ENCODE measurements at places on chromosomes 2 and 18.

GRCh38 chr2:185242462-185242861 is 496.1 kb upstream of the FSIP2 start:
- no peak for DNase-seq

GRCh38 chr2:186637497-186637800 is 47.6 kb downstream of the ITGAV start:
- DNase-seq, result no peak

GRCh38 chr18:7775128-7775527 is 208.0 kb downstream of the PTPRM start:
- DNase-seq, result no peak

DNA sequence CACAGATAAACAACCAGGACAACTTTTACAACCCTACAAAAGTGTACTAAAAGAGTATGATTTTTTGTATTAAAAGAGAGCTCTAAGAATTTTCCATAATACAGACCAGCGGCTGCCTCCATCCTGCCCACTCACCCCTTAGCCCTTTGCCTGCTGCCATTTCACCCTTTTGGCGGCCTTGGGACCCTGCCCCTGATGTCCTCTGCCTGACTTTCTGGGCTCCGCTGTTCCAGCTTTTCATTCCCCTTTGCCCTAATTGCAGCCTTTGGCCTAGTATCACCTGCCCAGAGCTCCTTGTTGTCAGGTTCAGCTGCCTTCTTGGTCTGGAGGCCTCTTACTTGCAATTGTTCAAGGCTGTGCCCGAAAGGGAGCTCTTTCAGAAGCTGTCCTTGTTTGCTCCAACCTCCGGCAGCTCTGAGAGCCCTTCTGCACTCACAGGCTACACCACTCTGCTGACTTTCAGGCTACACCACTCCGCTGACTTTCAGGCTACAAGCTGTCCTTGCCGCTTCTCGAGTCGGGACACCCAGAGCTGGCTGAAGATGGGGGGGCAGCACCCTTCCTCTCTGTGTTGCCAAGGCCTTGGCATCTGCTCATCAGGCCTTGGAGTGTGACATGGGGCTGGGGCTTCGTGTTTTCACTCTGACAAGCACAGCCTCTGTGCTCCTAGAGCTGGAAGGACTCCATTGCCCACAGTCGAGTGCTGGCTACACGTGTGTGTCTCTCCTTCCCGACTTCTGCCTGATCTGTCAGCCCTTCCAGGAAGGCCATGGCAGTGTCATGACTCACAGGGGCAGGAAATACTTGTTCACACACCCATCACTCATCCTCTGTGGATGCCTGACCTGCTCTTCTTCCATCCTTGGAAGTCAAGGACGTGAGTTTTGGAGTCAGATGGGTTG is 43.1 kb upstream of the HDAC4 start:
- DNase-seq, result no peak

DNA sequence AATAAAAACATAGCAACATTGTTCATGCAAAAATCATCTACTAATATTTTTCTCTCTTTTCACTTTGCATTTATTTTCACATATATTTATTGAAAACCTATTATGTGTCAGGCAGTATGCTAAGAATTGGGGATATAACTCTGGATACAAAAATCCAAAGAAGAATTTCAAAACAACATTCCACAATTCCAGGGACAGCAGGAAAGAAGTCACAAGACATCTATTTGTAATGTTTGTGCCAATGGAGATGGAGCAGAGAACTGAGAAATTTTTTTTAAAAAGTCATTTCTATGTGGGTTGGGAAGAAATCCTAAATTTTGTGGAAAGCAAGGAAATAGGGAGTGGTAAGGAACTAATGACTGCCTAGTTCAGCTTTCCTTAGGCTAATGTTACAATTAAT is 128.6 kb upstream of the TLK1 start:
- DNase-seq, result no peak

DNA sequence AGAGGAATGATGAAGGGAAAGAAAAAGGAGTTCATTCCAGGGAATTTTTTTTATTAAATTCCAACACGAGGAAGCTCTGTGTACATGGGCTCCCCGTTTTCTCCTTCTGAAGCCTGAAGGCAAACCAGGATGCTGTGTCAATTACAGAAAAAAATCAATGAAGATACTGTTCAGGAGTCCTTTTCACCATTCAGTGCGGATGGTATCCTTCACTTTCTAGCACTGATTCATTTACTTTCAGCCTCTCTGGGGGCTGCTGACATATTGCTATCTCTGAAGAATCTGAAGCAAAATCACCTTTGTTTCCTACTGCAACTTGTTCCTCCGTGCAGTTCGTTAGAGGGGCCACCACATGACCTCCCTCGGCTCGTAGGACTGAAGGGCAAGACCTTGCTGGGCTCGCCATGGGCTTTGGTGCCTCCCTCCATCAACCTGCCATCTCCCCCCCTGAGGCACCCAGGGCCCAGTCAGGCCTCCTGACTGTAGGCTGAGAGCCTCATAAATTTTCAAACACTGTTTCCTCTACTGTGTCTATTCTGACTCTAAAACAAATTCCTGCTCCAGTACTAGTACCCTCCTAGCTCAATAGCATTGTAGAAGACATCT is 25.5 kb upstream of the ST8SIA3 start:
- no peak for DNase-seq

- DNase-seq, result no peak
Observed at GRCh38 chr2:239307921-239308613, 92.8 kb downstream of the HDAC4 start.

GRCh38 chr2:162220368-162220767 is 22.9 kb downstream of the FAP start:
- no peak for DNase-seq

- no peak for DNase-seq
Observed at GRCh38 chr2:105890856-105891255, 146.1 kb downstream of the NCK2 start.

DNA sequence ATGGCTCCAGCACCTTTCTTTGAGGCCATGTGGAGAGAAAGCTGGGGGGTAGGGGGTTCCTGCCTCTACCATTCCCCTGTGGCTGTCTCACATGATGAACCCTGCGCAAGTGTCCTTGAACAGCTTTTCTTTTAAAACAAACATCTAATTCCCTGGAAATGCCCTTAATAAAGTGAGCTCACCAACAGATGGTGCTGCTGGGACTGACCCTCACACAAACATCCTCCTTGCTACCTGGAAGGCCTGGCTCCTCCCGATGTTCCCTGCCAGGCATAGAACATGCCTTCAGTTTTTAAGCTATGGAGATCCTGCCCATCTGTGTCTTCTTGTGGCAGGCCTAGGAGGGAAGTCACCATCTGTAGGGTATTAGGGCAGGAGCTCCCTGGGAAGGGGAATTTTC is 60.7 kb upstream of the GATA6 start:
- DNase-seq, result no peak

DNA sequence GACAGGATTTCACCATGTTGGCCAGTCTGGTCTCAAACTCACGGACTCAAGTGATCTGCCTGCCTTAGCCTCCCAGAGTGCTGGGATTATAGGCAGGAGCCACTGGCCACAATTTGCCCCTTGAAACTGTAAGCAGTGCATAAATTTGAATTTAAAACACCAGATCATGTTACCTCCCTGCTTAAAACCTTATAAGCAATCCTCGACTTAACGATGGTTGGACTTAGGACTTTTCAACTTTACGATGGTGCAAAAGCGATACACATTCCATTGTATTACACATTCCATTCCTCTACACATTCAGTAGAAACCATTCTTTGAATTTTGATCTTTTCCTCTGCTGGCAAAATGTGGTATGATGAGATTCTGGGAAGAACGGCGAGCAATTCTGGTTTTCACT is 23.2 kb upstream of the EFR3B start:
- DNase-seq, result no peak

DNA sequence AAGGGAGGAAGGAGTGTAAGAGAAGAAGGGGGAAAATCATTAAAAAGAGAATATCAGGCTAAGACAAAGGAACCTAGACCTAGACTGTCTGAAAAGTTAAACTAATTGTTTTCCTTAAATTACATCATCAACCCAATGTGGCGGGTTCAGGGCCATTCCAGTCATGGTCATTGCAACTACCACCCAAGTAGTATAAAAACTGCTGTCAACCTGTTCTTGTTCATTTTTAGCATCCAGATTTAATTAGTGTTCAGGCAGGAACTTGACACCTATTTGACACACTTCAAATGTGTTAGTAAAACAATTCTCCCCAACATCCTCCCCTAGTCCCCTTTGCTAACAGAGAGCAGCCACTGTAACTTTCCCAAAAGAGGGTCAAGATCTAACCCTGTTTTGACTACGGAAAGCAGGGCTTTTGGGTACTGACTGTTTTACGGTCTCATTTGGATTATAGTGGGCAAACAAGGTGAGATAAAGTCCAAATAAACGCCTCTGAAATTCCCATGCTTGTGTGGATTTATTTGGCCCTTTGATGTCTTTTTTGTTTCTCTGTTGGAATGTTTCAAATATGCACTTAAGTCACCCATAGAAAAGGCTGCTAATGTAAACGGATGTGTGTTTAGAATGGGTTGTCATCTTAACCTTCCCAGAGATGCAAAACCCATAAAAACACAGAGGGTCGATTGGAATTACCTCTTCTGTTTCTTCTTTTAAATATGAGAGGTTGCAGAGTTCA is 19.3 kb upstream of the TANC1 start:
- DNase-seq, result no peak

GRCh38 chr18:69584429-69584828 is 183.7 kb downstream of the DOK6 start:
- DNase-seq, result no peak

DNA sequence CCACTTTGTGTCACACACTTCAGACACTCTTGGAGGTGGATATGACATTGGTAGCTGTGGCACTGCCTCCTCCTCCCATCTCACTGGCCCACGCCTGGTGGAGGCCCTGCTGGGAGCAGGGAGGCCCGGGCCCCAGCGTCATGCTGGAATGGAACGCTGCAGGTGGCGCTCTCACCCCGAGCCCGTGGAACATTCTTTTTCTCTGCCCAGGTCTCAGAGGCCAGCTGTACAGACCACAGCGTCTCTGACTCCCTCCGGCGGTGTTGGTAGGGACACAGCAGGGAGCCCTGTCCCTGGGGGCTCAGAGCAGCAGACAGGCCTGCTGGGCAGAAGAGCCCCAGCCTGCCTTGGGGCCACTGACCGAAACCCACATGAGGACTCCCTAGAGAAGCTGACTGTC is 218.1 kb downstream of the TWIST2 start:
- no peak for DNase-seq

GRCh38 chr18:74862094-74862493 is 264.4 kb downstream of the ZNF407 start:
- no peak for DNase-seq

DNA sequence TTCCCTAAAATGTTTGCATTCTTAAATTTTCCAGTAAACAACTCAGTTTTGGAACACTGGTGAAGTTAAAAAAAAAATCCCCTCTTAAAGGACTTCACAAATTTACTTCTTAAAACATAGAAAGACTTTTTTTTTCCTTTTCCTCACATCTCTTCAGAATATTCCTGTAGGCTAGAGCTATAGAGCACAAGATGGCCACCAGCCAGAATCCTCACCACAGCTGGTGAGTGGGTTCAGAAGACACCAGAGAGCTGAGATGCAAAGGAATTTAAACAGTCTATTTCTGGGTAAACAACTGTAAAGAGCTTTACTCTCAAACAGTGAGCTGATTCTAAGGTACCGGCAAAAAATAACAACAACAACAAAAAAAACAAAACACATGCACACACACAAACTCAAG is 252.8 kb downstream of the LRP1B start:
- DNase-seq, result no peak

DNA sequence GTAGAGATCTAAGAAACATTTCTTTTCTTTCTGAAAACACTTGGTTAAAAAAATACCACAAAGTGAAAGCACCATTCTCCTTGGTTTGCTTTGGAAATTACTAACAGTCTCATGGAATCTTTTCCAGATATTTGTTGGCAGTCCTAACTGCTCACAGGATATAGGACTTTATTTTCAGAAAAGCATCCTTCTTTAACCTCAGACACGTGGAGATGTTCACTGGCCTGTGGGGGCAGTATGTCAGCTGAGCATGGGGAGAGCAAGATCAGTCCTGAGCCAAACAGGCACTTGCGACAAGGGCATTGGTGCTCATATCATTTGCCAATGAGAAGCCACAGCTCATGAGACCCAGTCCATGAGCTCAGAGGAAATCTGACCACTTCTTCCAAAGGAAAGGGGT is 371.9 kb downstream of the NBAS start:
- no peak for DNase-seq

GRCh38 chr2:48145845-48146452 is 239.7 kb upstream of the FBXO11 start:
- no peak for DNase-seq

DNA sequence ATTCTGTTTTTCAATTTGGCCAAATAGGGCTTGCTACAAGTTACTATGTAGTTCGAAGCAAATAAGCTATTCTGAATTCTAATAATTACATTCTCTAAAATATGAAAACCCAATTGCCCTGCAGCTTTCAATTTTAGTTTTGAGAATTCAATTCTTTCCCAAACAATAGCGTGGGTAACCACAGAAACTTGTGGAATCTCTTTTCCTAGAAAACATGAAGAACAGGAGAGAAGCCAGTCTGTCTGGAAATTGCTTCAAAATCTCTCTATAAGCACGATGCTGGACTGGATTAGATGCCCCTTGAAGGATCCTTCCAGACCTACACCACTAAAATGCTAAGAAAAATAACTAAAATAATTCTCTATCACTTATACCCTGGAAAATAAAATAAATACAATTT is 115.0 kb downstream of the THADA start:
- no peak for DNase-seq

DNA sequence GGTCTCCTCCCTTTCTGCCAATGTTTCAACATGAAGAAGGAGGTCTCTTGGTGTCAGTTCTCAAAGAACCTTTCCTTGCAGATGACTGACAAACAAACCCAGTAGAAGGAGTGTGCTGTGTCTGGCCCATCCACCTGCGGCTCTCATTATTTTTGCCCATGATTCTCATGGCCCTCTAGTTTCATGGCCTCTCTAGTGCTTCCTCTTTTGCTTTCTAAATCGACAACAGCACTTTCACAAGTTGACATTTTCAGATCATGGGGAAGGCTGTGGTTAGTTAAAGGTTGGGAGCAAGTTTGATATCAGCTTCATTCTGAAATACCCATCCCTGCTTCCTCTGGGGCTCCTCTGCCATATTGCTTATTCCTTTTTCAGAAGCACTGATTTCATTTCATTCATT is 805.2 kb downstream of the SLC4A3 start:
- DNase-seq, result no peak

DNA sequence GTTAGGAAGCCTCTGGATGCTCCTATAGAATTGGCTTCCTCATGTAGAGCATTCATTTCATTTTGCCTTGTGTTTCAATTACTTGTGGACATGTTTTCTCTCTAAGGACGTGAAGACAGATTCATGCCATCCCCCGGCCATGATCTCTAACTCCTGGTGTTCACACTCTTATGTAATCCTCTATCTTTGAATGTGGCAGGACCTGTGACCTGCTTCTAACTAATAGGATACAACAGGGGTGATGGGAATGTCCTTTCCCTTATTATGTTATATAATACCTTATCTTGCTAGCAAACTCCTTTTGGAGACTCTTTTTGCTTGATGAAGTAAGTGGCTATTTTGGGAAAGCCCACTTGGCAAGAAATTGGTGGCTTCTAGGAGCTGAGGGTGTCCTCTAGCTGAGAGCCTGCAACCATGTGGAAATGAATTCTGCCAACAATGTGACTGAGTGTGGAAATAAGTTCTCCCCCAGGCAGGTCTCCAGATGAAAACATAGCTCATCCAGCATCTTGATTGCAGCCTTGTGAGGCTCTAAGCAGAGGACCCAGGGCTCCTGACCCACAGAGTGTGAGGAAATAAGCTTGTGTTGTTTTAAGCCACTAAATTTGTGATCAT is 13.8 kb downstream of the DPYSL5 start:
- no peak for DNase-seq

GRCh38 chr2:134348239-134348638 is 94.4 kb downstream of the MGAT5 start:
- no peak for DNase-seq
